Mammary epithelial cell (primary cell): ENCODE measurements at places on chromosomes 1 and 21. TPM values are rescaled to one million over a fixed set of nuclear protein-coding genes. Genes with fewer than 3 reads are reported as not detected.
A peak's percentile ranks its signal among the peaks of the same experiment; 100 is the strongest.

GRCh38 chr1:173888749-173889148 is 20.6 kb downstream of the ZBTB37 start:
- DNase-seq, result no peak

DNA sequence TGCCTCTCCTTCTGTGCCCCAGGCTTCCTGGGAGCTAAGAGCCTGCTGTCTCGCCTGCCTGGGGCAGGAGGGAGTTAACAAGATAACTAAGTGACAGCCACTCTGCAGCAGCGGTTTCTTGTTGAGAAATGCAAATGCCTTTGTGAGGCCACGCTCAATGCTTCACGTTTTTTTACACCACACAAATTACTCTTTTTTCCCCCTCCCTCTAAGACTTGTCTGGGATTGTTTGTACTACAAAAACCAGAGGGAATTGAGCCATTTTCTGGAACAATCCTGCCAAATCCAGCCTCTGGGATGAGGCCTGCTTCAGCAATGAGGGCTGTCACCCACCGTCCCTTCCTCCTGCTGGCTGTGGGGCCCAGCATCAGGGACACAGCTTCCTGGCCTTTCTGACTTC is 119.6 kb downstream of the ACTL8 start:
- DNase-seq, result peak; percentile 22

GRCh38 chr1:157442065-157442464 is 110.2 kb downstream of the FCRL5 start:
- DNase-seq, result no peak

DNA sequence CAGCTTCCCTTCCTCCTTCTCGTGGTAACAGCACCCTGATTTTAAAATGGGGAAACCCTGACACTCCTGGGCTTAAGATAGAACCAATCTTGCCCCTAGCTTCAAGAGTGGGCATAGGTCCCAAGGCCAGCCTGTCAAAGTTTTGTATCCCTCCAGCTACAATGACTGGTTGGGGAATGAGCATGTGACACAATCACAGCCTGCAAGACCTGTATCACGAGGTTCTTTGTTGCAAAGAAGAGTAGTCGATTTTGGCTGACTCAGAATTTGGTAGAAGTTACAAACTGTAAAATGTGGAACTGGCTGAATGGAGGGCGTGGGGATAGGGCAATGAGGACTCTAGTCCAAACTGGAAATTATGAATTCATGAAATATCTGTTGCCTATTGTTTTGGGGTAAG is 18.7 kb downstream of the CTSK start:
- DNase-seq, result peak; percentile 28

Gene PLPPR4
- not detected for polyA plus RNA-seq

DNA sequence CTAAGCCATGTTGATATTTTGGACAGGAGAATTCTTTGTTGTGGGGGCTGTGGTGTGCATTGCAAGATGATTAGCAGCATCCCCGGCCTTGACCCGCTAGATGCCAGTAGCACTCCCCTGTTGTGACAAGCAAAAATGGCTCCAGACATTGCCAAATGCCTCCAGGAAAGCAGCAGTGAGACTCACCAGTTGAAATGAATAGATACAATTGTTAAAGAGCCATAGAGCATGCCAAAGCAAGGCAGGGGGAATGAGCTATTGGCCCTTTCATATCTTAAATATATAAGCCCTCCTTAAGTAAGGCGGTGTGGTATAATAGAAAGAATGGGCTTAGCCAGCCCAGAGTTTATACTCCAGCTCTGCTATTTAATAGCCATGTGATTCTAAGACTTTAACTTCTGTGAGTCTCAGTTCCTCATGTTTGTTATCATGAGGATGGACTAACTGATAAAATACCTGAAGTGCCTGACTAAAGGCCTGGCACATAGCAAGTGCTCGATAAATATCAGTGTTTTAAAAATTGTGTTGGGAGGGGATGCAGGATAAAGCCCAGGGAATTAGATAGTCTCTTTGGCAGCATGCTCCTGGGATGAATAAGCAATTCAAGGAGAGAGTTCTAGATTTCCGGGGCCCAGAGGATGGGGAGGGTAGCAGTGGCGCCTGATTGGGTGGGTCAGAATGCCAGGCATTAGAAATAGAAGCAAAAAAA is 21.1 kb upstream of the RGS4 start:
- peak; percentile 26 for DNase-seq

Gene TDRD5
- polyA plus RNA-seq, result not detected

DNA sequence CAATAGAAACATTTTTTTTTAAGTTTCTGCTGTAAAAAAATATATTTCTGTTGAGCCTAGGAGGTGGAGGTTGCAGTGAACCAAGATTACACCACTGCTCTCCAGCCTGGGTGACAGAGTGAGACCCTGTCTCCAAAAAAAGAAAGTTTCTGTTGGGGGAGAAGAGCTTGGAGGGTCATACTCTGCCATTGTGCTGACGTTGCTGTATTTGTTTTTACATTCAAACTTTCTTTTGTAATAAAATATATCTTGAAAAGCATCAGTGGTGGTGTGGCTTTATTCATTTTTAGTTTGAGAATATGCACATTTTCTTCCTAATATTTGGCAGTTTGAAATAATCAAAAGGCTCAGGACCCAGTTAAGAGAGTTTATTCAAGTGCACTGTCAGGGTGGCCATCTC is 64.6 kb downstream of the URB2 start:
- no peak for DNase-seq

DNA sequence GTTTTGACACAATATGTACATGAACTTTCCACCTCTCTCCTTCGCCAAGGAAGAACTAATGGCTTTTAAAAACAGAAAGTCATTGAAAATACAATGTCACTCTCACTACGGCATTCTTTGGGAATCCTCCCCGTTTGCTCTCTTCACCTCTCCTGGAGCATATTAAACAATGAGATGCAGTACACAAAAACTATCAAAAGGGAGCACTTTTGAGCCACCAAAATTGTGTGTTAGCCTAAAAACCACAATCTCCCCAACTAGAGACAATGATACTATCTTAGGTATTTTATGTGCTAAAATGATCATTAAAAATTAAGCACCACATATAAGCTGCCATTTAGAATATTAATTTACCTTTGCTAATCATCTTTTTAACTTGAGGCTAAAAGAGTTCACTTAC is 425.5 kb downstream of the KCTD3 start:
- peak; percentile 8 for DNase-seq

GRCh38 chr1:245310571-245311531 is 156.1 kb downstream of the KIF26B start:
- DNase-seq, result no peak

Gene OR10J1
- not detected for polyA plus RNA-seq

GRCh38 chr1:60832367-60832766 is 250.0 kb upstream of the NFIA start:
- DNase-seq, result no peak

Gene C1orf115
- polyA plus RNA-seq, result 1.1 TPM

GRCh38 chr21:44714905-44715304 is 3.5 kb upstream of the TSPEAR start:
- DNase-seq, result no peak

GRCh38 chr1:1678581-1679380 is 13.8 kb downstream of the SLC35E2B start:
- no peak for DNase-seq

- no peak for DNase-seq
Measured at GRCh38 chr1:202179828-202180750, 13.5 kb upstream of the LGR6 start.

- DNase-seq, result no peak
Measured at GRCh38 chr1:227357927-227358302, 39.6 kb upstream of the CDC42BPA start.

Gene OR2M3
- polyA plus RNA-seq, result not detected

- DNase-seq, result no peak
Measured at GRCh38 chr1:53375440-53375839, 47.6 kb upstream of the LRP8 start.

- no peak for DNase-seq
Measured at GRCh38 chr1:212104586-212105325, 69.2 kb downstream of the DTL start.

Gene RYR2
- 0.23 TPM for polyA plus RNA-seq

GRCh38 chr1:238377280-238377919 is 486.7 kb upstream of the ZP4 start:
- no peak for DNase-seq

Gene CASQ2
- polyA plus RNA-seq, result not detected

Gene IL20
- 0.10 TPM for polyA plus RNA-seq

Gene WNT9A
- 15.4 TPM for polyA plus RNA-seq

- DNase-seq, result peak; percentile 13
Measured at GRCh38 chr1:223312705-223313414, 51.1 kb downstream of the SUSD4 start.

GRCh38 chr1:243982447-243983018 is 68.5 kb upstream of the ZBTB18 start:
- no peak for DNase-seq

- no peak for DNase-seq
Measured at GRCh38 chr1:228811712-228812305, 76.5 kb downstream of the RHOU start.

Gene SLC9A1
- 16.7 TPM for polyA plus RNA-seq

DNA sequence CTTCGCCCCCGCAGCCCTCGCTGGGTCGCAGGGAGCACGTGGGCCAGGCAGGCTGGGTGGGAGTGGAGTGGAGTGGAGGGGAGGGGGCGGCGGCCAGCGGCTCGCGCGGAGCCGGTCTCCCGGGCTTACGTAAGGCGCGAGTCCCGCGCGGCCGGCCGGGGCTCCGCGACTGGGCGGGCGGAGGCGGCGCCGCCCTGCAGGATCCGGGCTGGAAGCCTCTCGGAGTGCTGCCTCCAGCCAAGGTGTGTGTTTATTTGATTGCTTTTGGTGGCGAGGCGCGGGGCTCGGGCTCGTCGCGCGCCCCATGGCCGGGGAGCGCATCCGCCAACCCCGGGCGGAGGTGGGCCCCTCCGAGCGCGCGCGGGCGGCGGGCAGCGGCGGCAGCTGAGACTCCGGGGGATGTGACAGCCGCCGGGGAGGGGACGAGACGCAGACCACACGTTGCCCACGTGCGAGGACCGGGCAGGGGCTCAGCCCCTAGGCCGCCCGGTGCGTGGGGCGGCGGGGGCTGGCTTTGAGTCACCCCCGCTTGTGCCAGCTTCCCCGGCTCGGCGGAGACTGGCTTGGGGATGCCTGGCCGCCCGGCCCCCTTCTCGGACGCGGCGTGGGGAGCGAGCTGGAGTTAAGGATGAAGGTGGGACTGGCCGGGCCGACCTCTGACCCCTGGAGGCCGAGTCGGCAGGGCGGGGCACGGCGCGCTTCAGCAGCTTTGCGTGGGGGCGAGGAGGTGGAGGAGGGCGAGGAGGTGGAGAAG is 402 bp upstream of the AK4 start:
- peak; percentile 66 for DNase-seq

DNA sequence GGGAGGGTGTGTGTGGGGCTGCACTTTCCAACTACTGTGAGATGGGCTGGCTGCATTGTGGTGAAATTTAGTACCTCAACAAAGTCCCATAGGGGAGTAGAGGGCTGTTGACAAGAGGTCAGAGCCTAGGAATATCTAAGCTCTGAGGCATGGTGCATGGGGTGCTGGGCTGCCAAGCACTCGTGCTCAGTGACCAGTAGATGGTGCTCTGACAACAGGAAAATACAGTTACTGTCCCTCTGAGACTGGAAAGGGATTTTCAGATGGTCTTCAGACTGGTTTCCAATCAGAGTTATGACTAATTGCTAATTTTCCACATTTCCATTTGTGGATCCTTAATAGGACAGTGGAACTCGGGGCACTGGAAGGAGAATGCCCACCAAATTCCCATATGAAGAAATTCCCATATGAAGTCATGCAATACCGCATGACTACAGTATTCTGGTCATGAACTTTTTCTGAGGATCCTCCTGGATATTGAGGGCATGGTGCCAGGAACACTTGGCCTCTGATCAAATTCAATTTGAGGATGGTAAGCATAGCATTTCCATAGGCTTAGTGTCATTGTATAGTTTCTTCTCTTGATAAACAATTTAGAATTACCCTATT is 4.1 kb upstream of the CACNA1E start:
- DNase-seq, result peak; percentile 47

Gene NPR1
- 0.05 TPM for polyA plus RNA-seq

Gene KCNK2
- 0.05 TPM for polyA plus RNA-seq

DNA sequence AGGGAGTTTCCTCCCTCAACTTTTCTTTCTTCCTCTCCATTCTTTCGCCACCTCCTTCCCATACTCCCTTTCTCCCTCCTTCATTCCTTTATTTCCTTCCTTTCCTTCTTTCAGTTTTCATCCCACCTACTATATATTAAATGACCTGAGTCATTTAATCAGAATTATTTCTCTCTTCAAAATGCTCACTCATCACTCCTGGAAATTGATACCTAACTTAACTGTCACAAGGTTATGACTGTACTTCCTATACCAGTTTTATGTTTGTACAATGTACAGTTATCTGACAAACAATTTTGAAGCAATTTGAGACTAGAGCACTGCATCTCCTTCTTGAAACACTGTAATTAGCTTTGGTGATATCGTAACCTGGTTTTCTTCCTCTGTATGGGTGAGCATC is 41.4 kb downstream of the NEXN start:
- DNase-seq, result no peak

- no peak for DNase-seq
Measured at GRCh38 chr21:40803101-40803500, 43.9 kb downstream of the DSCAM start.

Gene S100A7A
- polyA plus RNA-seq, result not detected

DNA sequence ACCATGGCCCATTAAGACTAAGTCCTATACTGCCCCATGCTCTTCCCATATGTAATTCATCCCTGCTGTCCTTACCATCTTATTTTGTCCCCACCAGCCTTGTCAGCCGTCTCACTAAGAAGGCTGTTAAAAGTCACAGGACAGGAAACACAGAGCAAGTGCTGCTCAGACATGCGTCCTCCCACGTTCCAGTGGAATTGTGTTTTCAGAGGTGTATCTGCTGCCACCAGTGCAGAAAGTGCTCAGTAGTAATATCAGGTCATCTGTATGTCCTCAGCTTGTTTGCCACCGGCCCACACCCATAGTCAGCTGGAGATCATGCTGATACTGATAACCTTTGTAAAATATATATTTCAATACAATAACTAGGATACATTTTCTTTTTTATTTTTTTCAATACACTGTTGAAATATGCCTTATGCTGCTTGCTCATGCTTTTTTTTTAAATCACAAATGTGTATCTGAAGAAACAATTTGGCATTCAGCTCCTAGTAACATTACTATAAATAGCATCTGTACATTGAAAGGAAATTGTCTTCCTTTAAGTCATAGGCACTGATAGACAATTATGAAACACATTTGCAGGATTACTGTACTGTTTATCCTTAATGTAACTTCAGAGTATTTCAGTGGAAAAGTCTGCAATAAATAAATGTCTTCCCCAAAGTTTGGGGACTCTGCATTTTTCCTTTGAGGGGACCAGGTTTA is 156.9 kb downstream of the EDEM3 start:
- no peak for DNase-seq

Gene TSPEAR
- polyA plus RNA-seq, result not detected

Gene PLA2G2D
- polyA plus RNA-seq, result not detected

- no peak for DNase-seq
Measured at GRCh38 chr1:50181027-50181663, 72.4 kb downstream of the ELAVL4 start.

- peak; percentile 77 for DNase-seq
Measured at GRCh38 chr1:26353976-26354820, at the start of gene CRYBG2. CRYBG2 (minus strand) TSS chr1:26354130; CDS start chr1:26346657, 7,473 bp downstream.
